ENCODE measurements at places on chromosomes 3 and 15.

DNA sequence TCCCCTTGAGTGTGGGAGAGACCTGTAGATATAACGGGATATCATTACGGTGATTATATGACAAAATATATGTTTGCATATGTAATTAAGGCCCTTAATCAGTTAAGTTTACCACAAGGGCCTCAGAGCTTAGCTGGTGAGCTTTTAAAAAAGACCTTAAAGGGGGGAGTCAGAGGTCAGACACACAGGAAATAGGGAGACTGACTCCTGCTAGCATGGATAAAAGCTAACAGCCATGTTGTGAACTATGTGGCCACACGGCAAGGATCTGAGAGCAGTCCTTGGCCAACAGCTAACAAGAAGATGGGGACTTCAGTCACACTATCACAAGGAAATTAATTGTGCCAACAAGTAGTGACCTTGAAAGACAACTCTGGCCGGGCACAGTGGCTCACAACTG is 3.1 kb downstream of the STAG1 start:
- DNase-seq, result peak; percentile 50

GRCh38 chr3:5084224-5084623 is 37.9 kb upstream of the ARL8B start:
- no peak for DNase-seq

GRCh38 chr3:182005701-182006100 is 294.0 kb downstream of the SOX2 start:
- DNase-seq, result no peak

- peak; percentile 67 for DNase-seq
Observed at GRCh38 chr3:147493666-147494065, 84.5 kb downstream of the ZIC1 start.

DNA sequence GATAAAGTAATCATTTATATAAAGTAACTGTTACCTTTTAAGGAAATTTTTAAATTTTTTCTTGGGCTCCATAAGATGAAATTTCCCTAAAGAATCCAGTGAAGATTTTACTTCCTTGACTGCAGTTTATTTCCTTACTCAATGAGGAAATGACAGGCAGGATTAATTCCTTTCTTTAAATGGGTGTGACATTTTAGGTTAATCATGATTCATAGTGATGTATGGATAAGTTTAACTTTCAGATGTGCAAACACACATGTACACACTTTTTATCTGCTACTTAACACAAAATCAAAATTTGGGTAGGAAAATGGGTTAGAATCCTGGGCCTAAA is 11.2 kb upstream of the LEO1 start:
- DNase-seq, result no peak

GRCh38 chr15:69513986-69514385 is 61.4 kb downstream of the RPLP1 start:
- DNase-seq, result no peak

GRCh38 chr3:22981861-22982260 is 221.3 kb upstream of the UBE2E2 start:
- DNase-seq, result no peak

DNA sequence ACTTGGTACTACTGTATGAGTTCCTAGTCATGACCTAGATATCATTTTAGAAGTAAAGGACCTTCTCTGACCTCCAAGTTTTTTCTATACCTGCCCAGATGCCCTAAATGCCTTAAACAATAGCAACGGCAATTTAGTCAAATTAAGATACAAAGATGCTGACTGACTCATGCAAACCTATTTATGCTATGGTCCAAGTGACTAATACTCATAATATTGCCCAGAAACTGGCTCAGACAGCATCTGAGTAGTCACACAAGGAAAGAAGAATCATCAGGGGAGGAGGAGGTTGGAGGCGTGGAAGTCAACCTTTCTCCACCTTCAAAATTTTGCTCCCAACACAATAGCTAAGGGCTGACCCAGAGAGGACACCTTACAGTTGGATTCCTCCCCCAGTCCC is 6.8 kb downstream of the FYCO1 start:
- no peak for DNase-seq

- no peak for DNase-seq
Observed at GRCh38 chr3:31917303-31918005, 63.6 kb downstream of the OSBPL10 start.

- DNase-seq, result no peak
Observed at GRCh38 chr3:170640737-170641171, 54.9 kb upstream of the SLC7A14 start.

- DNase-seq, result no peak
Observed at GRCh38 chr3:127136024-127136600, 56.8 kb upstream of the PRR23E start.

DNA sequence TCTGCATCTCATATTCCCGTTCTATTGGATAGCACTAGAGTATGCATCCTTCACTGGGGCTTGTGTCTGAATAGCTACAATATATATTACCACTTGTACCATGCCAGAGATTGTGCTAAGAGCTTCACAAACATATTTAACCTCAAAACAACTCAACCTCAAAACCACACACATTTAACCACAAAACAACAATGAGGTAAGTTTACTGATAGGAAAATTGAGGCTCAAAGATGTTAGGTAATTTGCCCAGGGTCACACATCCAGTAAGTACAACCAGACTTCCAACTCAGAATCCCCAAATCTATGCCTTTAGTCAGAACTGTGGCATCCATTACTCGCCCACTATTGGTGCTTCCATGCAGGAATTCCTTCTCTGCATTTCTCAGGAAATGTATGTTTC is 220.0 kb downstream of the FAM43A start:
- no peak for DNase-seq

GRCh38 chr3:114451561-114452018 is 157.8 kb downstream of the TIGIT start:
- DNase-seq, result peak; percentile 27

DNA sequence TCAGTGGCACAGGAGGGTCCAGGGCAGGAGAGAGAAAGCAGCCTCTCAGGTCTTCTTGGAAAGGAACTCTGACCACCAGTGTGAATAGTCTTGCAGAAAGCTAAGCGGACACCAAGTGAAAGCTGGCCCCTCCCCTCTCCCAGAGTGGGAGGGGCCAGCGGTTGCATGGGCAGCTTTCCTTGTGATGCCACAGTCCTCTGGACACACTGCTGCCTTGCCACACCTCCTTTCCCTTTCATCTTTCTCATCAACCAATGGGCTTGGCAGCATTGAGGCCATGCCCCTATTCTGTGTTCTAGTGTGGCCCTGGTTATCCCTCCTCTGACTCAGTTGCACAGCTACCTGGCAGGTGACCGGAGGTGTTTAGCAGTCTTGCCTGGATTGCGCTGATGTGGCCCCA is 49.7 kb upstream of the GOLGA6B start:
- DNase-seq, result no peak

DNA sequence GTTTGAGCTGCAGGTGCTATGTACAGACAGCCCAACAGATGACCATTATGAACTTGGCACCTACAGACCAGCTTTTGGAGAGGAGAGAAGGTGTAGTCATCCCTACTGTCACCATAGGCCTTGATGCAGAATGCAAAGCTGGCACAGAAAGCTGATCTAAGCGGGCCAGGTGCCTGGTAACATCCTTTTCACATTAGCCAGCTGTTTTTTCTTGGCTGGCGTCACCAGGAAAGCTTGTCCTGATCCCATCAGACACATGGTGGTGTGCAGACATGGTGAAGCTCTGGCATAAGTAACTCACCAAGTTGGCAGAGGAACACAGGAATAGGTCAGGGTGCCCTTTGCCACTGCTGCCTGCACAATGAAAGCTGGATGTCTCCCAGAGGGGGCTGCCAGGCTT is 97.2 kb upstream of the MB21D2 start:
- DNase-seq, result no peak

GRCh38 chr3:4805662-4806061 is 173.6 kb upstream of the BHLHE40 start:
- no peak for DNase-seq

GRCh38 chr3:149765762-149766334 is 13.6 kb upstream of the COMMD2 start:
- DNase-seq, result peak; percentile 51

DNA sequence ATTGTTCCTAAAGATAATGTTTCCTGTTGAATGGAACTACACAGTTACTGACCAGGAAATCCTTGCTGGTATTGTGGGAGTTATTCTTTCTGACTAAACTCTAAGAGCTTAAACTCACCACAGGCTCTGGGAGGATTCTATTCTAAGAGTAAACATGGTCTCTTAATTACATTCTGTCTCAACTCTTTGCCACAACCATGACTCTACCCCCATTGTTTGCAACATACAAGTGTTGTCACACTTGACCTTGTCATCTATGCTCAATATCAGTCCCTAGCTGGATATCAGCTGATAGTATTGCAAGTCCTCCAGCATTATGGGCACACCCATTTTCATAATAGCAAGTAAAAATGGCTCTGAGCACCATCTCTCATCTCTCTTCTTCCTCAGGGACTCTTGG is 29.6 kb upstream of the SECISBP2L start:
- DNase-seq, result no peak

DNA sequence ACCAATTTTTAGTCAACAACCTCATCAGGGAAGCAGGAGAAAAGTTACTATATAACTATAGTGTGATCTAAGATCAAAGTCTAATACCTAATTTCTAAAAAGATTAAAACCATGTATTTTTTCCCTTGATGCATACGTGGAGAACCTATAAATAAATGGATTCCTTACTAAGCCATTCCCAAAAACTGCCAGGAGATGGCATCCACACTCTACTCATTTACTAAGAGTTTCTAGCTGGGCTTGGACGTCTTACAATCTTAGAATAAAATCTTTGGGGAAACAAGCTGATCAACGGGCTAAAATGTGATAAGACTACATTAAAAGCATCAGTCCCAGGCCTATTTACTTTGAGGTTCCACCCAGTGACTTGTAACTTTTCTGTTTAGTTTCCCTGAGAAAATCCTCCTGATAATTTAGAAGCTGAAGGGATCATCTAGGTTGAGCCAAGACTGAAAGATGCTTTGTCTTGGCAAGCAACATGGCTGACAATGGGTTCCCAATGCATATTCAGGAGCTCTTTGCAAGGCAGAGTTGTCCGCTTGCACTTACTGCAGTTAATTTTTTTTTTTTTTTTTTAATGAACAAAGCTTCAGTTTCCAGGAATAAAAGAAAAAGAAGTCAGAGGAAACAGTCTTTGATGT is 85.5 kb upstream of the FGF12 start:
- peak; percentile 39 for DNase-seq

GRCh38 chr3:187296058-187296457 is 4.5 kb upstream of the MASP1 start:
- no peak for DNase-seq

- no peak for DNase-seq
Observed at GRCh38 chr3:150605998-150606641, 3.0 kb downstream of the SELENOT start.

GRCh38 chr3:57464801-57465200 is 79.3 kb downstream of the DNAH12 start:
- DNase-seq, result no peak

- DNase-seq, result no peak
Observed at GRCh38 chr3:22296601-22297000, 545.6 kb upstream of the ZNF385D start.

GRCh38 chr3:39811561-39811960 is 2.2 kb downstream of the MYRIP start:
- no peak for DNase-seq

- no peak for DNase-seq
Observed at GRCh38 chr15:81531109-81531592, 157.1 kb upstream of the TMC3 start.

GRCh38 chr3:171986176-171986575 is 53.2 kb upstream of the FNDC3B start:
- DNase-seq, result no peak

- DNase-seq, result no peak
Observed at GRCh38 chr3:66552846-66553245, 52.0 kb upstream of the LRIG1 start.

DNA sequence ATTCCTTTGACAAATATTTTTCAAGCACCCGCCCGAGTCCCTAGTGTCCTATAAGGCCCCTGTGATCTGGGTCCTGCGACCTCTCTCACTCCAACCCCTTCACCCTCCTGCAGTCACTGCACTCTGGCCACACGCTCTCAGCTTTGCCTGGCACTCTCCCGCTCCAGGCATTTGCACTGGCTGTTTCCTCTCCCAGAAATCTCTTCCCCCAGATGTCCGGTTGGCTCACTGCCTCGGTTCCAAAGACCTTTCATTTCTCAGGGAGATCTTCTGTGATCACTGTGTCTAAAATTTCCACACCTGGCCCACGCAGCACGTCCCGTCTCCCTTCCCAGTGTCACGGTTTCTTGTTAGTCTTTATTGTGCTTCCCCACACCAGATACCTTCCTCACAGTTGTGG is 97.4 kb downstream of the WNT7A start:
- DNase-seq, result no peak

DNA sequence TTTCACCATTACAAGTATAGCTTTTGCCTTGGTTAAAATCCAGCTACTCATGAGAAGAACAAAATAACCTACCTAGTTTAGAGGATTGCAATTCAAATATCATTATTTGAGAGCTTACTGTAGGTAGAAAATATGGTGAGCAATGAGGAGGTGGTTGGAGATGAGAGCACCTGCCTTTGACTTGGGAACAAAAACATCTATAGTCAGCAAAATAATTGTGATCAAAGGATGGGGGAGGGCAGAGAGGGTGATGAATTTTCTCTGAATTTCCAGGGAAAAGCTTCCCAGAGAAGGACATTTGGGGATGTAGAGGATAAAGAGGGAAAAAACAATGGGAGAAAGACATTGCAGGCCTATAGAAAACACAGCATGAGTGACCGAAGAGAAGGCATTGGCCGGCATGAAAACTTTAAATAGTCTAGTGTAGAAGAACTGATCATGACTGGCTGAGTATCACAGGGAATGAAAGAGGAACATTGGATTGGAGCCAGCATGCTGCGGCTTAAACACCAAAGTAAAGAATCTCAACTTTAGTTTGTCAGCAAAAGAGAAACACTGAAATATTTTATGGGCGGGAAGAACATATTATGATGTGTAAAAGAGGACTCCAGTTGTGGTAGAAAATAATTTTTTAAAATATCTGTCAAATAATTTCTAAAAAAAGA is 581.3 kb downstream of the UNC13C start:
- no peak for DNase-seq

DNA sequence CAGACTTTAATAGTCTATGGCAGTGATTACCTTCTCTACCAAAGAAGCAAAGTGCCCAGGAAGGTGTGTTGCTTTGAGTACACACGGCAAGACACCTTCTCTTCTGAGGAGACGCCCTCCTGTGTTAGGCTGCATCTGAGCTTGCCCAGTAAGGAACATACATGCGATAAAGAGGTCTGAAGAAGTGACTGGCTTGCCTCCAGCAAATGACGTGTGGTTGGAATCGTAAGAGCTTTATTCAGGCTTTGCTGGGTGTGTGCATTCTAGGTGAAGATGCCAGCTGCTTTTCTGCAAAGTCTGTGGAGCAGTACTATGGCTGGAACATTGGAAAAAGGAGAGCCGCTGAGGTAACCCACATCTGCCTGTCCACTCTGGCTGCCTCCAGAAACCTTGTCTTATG is 22.4 kb downstream of the MAP6D1 start:
- DNase-seq, result no peak
